HT1080 (cell line): ENCODE measurements at places on chromosomes 6 and 20.
A peak's percentile ranks its signal among the peaks of the same experiment; 100 is the strongest.

DNA sequence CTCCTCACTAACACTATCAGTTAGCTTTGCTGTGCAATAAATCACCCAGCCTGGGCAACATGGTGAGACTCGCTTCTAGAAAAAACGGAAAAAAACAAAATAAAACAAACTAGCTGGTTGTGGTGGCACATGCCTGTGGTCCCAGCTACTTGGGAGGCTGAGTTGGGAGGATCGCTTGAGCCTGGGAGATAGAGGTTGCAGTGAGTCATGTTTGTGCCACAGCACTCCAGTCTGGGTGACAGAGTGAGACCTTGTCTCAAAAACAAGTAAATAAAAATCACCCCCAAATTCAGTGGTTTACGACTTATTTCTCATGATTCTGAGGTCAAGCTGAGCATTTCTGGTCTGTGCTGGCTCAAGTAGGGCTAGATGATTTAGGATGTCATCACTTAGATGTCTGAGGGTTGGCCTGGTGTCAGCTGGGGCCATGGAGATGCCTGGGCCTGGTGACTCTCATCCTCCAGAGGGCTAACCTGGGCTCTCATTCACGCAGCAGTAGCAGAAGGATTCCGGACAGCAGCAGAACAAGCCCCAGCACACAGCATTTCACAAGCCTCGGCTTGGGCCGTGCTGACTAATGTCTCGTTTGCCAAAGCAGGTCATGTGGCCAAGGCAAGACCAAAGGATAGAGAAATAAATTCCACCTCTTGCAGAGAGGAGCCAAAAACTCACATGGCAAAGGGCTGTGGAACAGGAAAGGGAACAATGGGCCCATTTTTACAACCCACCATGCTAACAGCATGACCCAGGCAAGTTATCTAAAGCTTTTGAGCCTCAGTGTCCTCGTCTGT lies 32.5 kb downstream of the MGME1 start:
- DNase-seq, result peak; percentile 70

DNA sequence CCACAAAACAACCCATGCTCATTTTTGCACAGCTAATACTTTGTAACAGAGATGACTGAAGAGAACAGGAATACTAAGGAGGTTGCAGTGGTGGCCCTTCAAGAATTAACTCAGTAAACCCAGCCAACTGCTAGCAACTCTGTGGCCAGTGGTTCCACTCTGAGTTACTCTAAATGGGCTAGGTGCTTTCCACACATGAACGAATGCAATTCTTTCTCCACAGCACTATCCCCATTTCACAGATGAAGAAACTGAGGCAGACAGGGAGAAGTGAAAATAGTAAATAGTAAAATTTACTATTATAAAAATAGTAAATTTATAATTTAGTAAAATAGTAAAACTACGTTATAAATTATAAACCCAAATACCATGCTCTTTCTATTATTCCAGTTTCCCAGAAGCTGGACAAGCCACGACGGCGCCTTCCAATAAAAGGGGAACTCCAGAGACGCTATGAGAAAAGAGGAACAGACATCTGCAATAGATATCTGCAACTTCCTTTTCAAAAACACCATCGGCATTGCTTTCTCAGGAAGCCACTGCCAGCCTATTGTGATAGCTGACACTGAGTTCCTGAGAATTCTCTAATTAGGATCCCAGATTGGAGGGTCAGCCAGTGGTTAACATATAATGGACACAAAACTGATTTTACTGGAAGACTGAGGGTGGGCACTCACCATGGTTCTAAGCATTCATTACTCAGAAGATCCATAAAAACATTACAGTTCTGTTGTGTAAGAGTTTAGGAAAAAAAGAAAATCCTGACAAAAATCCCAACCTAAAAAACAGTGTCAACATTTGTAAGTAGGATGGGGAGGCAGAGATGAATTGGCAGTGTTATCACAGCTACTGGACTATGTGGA lies 16.2 kb downstream of the FKBP1A start:
- no peak for DNase-seq

DNA sequence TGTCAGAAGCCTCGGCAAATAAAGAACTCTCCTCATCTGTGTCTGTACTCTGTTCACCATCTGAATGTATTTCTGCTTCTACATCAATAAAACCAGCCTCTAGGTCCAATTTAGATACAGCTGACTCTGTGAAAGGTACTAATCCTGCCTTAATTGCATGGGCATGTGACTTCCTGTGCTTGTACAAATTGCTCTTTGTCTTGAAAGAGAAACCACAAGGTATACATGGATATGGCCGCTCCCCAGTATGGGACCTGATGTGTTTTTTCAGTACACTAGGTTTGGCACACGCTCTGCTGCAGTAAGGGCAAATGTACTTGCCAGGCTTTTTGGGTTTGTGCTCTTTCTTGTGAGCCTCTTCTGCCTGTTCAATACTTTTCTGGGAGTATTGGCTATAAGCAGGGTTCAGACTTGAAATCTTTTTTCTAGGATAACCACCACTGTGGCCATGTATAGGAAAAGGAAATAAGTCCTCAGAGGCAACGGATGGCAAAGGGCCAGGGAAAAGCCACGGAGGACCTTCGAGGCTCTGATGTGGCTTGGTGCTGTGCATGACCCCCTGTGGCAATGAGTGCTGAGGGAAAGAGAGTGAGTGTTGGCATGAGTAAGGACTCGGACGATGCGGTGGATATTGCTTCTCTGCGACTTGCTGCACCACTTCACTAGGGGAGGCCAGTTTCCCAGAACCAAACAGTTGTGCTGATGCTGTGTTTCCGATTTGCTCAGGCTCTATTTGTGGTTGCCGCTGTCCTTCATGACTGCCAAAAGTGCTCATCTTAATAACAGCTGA lies 170.9 kb downstream of the HIVEP2 start:
- DNase-seq, result no peak

GRCh38 chr6:81216668-81217067 lies 535.8 kb downstream of the TENT5A start:
- DNase-seq, result no peak
